ENCODE measurements at places on chromosomes 5 and 9.

- no peak for DNase-seq
Measured at GRCh38 chr5:132274050-132274792, 16.7 kb downstream of the PDLIM4 start.

DNA sequence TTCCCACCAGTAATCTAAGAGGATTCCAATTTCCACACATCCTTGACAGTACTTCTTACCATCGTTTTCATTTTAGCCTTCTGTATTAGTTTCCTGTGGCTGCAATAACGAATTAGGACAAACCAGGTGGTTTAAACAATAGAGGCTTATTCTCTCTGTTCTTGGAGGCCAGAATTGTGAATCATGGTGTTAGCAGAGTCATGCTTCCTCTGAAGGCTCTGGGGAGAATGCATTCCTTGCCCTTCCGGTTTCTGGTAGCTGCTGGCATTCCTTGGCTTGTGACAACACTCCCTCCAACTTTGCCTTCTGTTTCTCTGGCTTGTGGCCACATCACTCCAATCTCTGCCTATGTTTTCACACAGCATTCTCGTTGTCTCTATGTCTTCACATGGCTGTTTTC, 23.5 kb downstream of the RIGI start:
- DNase-seq, result no peak

GRCh38 chr5:14588145-14588544, 6.6 kb downstream of the OTULINL start:
- DNase-seq, result no peak

GRCh38 chr9:95415158-95415557, 97.6 kb upstream of the FANCC start:
- DNase-seq, result no peak

GRCh38 chr5:34656700-34657273, 659 bp downstream of the RAI14 start:
- no peak for DNase-seq

DNA sequence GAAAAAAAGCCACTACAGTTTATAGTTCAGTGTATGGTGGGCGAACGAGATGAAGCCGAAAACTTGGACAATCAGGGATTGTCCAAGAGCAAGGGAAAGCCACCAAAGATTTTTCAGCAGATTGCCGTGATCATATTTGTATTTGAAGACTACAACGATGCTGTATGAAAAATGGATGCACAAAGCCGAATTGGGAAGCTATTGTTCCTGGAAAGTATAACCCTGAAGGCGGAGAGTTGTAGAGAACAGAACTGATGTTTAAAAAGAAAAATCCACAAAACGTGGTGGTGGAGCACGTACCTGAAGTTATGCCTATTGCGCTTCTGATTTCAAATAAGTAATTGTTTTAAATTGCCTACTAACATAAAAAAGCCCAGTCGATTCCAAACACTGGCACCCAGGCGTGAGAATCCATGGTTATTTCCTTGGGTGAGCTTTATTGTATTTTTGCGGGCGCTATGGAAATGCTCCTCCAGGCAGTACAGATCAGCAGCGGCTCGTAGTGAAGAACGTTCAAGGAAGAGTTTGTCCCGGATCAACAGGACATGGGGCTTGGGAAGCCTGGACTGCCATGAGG, 772 bp upstream of the TARS1 start:
- no peak for DNase-seq

- no peak for DNase-seq
Measured at GRCh38 chr5:98102936-98103335, 670.5 kb upstream of the RGMB start.

DNA sequence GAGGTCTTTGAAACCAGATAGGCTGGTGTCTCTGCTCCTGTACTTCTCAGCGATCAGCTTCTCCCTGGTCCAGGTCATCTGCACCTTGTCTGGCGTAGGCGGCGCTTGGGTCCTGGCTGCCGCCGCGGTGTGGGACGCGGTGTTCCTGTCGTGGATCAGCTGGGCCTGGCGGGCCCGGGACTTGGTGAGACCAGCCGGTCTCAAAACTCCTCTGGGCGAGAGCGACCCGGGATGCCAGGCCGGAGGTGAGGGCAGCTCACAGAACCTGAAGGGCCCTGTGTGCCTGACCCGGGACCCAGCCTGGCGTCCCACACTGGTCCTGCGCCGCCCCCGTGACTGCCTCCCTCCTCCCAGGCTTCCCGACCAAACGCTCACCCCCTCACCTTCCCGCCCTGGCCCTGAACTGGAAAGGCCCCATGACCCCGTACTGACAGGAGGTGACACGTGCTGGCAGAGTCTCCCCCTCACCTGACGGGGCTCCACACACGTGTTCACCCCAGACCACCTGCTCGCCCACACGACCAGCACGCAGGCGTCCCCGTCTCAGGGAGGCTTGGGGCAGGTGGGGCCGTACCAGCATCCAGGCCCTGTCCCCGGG, 49.0 kb downstream of the NKD2 start:
- DNase-seq, result no peak

DNA sequence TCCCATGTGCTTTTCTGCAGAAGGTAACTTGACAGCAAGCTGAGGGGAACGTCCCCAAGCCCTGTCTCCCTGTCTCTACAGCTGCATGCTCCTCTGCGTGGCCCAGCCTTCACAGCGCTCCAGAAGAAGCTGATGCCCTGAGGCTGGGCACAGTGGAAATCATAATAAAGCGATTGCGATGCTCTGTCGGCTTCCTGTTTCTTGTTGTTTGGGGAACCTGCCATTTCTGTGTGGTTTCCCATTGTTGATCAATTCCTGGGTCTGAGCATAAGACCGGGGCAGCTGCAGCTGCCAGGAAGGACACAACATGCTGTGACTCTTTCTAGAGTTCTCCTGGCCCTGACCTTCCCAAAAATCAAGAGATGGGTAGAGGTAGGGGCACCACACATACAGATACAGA, 7.2 kb upstream of the DNAJB5 start:
- DNase-seq, result no peak

DNA sequence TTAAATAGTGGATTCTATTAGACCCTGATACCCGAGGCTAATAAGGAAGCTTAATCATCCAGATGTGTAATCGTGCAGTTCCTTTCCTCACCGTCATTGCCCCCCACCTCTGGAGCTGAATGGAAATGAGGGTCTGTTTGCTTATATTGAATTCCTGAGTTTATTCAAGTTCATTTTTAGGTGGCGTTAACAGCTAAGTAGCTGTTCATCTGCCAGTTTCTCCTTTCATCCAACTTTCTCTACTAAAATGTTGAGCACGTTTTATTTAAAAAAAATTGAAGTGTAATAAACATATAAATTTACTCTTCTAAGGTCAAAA, 291.0 kb downstream of the DOCK8 start:
- no peak for DNase-seq

DNA sequence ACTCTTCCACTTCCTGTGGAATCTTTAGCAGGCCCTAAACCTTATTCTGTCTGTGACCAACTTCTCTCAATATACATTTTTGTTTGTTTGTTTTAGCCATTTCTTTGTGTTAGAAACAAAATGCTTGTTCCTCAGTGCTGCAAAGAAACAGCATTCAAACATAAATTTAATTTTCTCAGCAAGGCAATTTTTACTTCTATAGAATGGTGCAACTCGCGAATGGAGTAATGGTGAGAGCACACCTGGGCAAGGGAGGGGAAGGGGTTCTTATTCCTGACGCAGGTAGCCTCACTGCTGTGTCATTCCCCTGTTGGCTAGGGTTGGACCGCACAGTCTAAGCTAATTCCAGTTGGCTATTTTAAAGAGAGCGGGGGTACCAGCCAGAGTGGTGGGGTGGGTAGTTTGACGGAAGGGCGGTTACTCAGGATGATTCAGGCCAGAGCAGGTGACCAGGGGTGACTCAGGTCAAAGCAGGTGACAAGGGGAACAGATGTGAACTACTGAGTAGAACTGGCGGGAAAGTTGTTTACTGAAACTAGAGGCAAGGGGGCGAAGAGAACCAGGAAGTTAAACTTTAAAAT, 21.4 kb downstream of the ZNF169 start:
- no peak for DNase-seq

DNA sequence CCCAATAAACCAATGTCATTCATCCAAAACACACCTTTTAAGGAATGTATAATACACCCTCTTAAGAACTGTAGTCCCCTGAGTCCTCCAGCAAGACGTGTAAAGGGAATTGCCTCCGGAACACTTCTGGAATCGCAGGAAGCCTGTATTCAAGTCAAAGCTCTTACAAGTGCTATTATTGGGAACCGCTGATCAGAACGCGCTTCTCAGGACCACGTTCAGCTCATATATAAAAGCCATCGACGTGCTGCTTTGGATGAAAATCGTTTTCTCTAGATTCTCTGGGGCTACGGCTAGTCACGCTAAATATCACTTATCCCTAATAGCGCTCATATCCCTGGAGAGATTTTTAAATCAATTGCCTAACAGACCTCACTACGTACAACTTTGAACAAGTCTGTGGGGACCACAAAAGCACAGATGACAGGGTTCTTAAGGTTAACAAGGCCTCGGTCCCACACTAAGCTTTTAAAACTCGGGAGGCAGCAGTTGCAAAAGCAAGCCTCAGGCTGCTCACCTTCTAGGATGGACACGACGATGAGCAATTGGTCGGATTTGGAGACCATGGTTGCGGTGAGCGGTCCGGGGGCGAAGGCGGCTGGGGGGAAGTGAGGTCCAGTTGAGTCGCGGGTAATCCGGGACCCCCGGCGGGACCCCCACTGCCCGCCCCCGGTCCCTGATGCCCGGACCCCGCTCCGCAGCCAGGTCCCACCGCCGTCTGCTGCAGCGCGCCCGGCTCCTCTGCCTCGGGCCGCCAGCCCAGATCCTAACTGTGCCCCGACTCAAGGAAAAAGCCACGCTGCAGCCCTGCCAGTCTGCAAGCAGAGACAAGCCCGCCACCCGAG, 548 bp downstream of the CEP120 start:
- DNase-seq, result no peak

GRCh38 chr9:8172000-8172399, 372.4 kb upstream of the DMAC1 start:
- no peak for DNase-seq

- DNase-seq, result no peak
Measured at GRCh38 chr5:13648822-13649221, 295.7 kb downstream of the DNAH5 start.

GRCh38 chr9:72365525-72366256, 683 bp upstream of the ZFAND5 start:
- DNase-seq, result peak; percentile 77

GRCh38 chr5:99928490-99928889, 606.7 kb upstream of the FAM174A start:
- DNase-seq, result no peak

- DNase-seq, result no peak
Measured at GRCh38 chr9:8845376-8845775, 1045.8 kb upstream of the DMAC1 start.

GRCh38 chr9:89277454-89277853, 33.5 kb upstream of the CKS2 start:
- no peak for DNase-seq

DNA sequence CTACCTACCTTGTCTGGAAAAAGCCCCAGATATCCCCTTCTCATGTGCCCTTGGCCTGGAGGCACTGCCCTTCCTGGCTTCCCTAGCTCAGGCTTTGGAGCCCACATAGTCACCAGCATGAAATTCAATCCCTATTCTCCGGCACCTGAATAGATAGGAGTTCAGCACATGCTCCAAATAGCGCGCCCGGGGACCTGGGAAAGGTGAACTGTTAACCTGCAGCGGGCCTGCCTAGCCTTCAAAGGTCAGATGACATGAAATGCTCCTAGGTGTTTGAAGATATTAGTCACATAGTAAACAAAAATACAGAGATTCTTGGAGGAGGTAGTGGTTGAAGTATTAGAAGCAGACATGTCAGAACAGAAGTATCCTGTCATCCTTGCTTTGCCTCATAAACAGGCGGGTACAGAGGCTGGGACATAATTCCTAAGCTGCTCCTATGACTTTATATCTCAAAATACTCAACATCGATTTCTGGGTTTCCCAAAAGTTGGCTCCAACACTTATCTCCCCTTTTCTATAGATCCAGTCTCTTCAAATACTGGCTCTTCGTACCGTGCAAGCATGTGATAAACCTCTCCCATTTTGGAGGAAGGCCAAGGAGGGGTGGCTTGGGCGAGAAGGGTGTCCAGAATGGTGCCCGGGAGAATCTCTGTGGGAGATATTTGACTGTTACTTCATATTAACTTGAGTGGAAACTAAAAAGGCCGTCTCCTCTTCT, 88.0 kb upstream of the ANKH start:
- no peak for DNase-seq

- no peak for DNase-seq
Measured at GRCh38 chr9:85223506-85224125, 518.1 kb downstream of the AGTPBP1 start.

GRCh38 chr5:522116-522515, 2.1 kb downstream of the SLC9A3 start:
- no peak for DNase-seq

- DNase-seq, result no peak
Measured at GRCh38 chr5:111834926-111835599, 78.1 kb upstream of the NREP start.

- no peak for DNase-seq
Measured at GRCh38 chr5:111513131-111513520, 791 bp upstream of the STARD4 start.

DNA sequence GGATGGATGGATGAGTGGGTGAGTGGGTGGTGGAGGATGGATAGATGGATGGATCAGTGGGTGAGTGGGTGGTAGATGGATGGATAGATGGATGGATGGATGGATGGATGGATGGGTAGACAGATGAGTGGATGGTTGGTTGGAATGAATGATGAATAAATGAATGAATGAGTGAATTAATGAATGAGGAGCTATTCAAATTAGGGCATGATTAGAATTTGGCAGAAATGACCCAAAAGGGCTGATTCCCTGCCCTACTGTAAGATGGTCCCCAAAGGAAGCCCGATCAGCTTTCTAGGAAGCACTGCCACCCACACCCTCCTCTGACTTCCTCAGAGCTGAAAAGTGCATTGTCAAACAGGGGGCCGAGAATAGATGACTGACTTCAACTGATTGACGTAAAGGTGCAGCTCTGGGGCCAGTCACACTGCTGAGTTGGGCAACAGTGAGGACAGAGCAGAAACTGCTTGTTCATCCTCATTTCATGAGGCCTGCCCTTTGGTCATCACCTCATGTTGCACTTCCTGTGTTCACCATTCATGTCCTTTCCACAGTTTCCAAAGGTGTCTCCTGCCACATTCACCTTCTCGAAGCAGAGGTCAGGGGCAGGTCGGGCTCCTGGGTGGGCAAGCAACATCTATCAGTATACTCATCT, 34.3 kb downstream of the NIPAL4 start:
- DNase-seq, result peak; percentile 72

DNA sequence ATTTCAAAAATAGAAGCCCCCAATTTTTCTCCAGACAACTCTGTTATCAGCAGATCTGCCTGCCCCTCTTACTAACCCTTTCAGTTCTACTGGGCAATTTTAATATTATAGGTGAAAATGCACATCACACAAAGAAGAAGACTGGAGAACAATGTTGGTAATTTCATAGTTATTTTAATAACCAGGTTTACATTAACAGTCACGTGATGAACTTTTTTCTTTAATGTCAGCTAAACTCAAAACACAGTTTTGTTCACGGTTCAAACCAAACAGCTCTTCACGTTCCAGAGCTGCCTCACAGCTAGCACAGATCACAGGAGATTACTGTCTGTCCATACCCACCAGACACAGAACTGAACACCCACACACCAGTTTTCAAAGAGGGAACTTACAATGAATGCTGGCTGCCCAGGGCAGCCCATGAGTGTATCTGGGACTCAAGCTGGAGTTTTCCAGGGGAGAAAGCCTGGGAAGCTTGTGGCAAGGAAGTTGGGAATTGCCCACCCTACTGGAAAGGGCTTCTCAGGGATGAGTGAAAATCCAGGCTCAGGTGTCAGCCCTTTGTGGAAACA, 119.1 kb downstream of the DPYSL3 start:
- no peak for DNase-seq
